ENCODE measurements at places on chromosomes 12 and 14. TPM values are rescaled to one million over a fixed set of nuclear protein-coding genes. Genes with fewer than 3 reads are reported as not detected.

Gene STON2
- 2.8 TPM for total RNA-seq

Gene GALNT9
- total RNA-seq = not detected

GRCh38 chr12:128818065-128819022, 5.4 kb downstream of the SLC15A4 start:
- no peak for ATAC-seq

DNA sequence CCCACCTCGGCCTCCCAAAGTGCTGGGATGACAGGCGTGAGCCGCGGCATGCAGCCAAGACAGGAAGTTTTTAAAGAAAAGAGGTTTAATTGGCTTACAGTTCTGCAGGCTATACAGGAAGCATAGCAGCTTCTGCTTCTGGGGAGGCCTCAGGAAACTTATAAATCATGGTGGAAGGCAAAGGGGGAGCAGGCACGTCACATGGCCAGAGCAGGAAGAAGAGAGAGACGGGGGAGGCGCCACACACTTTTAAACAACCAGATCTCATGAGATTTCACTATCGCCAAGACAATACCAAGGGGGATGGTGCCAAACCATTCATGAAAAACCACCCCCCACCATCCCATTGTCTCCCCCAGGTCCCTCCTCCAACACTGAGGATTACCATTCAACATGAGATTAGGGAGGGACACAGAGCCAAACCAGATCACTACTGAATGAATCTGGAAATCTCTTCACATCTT, 14.1 kb downstream of the CCDC63 start:
- ATAC-seq = no peak

GRCh38 chr14:91750634-91751198, 18.8 kb upstream of the CATSPERB start:
- ATAC-seq = no peak
